Motor neuron (in vitro differentiated cells): ENCODE measurements at places on chromosomes 7 and 10. TPM values are rescaled to one million over a fixed set of nuclear protein-coding genes. Genes with fewer than 3 reads are reported as not detected.
A peak's percentile ranks its signal among the peaks of the same experiment; 100 is the strongest.

DNA sequence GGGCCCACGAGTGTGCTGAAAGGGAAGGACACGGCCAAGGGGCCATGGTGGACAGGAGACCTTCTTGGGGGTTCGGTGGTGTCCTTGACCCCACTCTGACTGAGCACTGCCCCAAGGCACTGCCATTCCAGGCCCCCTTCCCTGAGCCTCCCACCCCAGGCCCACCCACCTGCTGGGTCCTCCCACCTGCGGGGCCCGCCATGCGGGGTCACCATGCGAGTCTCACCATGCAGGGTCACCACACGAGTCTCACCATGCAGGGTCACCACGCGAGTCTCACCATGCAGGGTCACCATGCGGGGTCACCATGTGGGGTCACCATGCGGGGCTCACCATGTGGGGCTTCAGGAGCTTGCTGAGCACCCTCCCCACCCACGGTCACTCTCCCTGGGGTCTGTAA, 76.3 kb downstream of the LHPP start:
- no peak for ATAC-seq

DNA sequence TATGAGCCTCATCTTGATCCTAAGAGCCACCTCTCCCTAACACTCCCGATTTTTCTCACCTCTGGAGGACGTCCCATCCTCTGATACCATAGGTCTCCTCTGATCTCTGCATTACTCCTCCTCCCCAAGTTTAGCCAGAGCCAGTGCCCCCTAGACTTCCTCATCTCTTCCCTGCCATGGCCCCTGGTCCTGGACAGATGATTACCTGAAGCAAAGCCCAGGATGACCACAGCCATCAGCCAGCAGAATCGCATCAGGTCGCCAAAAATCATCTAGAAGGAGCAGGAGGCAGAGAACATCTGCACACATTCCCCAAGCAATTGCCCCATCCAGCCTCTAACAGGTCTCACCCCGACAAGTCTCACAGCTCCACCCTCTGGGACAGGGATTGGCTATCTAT, 11.7 kb downstream of the TRPV6 start:
- ATAC-seq = no peak

Gene LIPA
- total RNA-seq = 25.9 and 26.0 TPM in 2 replicates

Gene POU6F2
- total RNA-seq = 0.15 and 0.27 TPM in 2 replicates

Gene GTF2IRD1
- 16.8 and 23.9 TPM in 2 replicates for total RNA-seq

Gene DUS4L
- total RNA-seq = 10.9 and 13.4 TPM in 2 replicates

Gene TIMM23B
- total RNA-seq = 22.9 and 23.8 TPM in 2 replicates

DNA sequence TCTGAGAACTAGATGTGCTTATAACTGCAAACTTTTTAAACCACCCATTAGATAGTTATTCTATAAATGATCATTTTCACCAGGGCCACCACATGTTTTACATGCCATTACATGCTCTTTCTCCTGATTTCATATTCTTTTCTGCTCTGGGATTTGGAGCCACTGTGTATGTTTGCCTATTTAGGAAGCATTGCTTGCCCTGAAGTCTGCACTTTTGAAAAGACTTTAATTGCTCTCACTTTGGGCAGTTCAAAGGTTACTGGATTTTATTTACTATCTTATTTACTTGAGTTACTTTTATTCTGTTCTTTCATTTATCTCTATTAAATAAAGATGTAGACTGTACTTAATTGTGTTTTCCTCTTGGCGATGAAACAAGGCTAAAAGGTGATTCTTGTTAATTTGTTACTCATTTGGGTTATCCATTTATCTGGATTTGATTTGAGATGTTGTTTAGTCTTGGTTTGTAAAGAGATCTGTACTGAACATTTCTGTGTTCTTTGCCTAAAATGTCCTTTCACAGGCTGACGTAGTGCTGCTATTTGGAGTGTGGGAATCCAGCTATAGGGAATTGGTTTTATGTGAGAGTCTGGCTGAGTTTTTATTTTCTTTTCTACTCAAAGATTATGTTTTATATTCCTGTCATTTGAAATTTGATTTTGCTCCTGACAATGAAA, 88.8 kb downstream of the SUGCT start:
- no peak for ATAC-seq

GRCh38 chr7:120949998-120950538, 509 bp upstream of the ING3 start:
- no peak for ATAC-seq

DNA sequence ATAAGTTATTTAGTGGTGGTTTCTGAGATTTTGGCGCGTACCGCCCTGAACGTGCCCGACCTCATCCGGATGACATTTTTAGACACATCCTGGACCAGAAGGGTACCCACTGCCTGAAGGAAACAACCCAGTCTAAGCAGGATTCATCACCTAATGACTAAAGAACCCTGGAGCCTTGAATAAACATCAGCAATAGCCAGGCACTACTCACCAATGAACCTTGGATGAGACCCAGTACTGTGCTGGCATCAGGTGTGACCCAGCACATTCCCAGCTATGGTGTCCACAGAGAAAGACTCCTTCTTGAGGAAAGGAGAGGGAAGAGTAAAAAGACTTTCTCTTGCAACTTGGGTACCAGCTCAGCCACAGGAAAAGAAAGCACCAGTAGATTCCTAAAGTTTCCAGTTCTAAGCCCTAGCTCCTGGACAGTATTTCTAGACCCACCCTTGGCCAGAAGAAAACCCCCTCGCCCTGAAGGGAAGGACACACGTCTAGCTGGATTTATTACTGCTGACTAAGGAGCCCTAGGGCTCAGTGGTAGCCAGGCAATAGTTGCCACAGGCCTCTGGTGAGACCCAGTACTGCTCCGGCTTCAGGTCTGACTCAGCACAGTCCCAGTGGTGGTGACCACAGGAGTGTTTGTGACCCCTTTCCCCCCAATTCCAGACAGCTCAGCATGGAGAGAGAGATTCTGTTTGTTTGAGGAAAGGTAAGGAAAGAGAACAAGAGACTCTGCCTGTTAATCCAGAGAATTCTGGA, 32.5 kb downstream of the ZNF277 start:
- no peak for ATAC-seq

Gene GRM8
- 0.38 and 0.41 TPM in 2 replicates for total RNA-seq

GRCh38 chr10:45419676-45420025, 45.6 kb downstream of the ALOX5 start:
- no peak for ATAC-seq

Gene PVRIG
- total RNA-seq = 4.1 and 6.4 TPM in 2 replicates

Gene FAM25A
- not detected in 2 replicates for total RNA-seq

- no peak for ATAC-seq
Observed at GRCh38 chr10:20817646-20818045, 79.5 kb downstream of the NEBL start.

DNA sequence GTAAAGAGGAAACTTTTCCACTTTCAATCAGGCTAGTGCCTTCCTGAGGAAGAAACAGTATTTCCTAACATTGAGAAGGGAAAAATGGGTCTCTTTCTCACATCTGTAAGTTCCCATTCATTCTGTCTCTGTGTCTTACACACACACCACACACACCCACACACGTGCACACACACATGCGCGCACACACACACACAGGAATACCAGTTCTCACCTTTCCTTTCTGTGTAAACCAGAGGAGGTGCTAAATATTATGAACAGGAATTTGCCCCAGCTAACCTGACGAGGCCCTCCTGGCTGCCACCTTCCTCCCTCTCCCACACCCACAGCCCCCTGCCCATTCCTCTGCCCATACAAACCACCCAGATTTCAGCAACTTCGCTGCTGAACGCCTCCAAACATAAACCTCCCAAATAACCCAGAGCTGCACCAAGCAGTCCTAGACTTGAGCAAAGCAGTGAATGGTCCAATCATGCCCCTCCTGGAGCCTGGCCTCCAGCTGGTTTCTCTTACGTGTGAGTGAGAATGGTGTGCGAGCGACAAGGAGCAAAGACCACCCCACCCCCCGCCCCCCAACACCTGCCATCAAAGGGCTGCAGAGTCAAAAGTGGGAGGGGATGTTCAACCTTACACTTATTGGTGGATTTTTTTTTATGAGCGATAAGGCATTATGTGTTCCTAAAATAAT, 190.5 kb downstream of the HECW1 start:
- ATAC-seq = no peak

DNA sequence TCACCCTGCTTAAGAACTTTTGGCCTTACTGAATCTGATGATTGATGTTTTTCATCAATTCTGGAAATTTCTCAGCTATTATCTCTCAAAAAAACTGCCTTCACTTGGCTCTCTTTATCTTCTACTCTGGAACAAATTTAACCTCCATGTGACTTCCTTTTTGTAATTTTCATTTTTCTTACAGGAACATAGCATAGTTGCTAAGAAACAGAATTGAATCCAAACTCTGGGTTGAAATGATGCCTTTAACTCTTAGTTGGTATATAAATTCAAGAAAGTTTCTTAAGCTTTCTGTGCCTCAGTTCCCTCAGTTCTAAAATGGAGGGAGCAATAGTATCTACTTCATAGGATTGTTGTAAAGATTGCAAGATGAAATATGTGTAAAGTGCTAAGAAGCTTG, 19.8 kb downstream of the GPR141 start:
- no peak for ATAC-seq

DNA sequence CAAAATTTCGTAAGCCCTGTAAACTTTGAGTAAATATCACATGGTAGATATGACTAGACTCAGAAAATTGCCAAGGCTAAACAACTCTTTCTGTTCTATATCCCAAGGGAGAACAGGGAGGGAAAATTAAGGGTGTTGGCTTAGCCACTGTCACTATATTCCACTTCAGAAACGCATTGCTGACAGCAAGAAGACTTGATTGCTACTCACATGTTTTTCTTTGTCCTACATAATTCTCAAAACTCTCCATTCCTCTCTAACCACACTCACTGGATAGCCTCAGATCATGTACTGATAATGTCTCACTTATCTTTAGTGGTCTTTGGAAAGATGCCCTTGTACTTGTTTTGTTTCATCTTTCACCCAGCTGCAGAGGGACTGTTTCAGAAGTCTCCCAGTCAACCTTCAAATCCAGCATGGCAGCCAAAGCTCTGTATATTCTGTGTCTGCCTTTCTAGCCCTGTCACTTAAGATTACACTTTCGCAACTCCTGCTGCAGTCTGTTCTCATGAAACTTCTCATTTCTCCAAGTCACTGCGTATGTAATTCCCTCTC, 582.4 kb upstream of the FZD8 start:
- no peak for ATAC-seq

DNA sequence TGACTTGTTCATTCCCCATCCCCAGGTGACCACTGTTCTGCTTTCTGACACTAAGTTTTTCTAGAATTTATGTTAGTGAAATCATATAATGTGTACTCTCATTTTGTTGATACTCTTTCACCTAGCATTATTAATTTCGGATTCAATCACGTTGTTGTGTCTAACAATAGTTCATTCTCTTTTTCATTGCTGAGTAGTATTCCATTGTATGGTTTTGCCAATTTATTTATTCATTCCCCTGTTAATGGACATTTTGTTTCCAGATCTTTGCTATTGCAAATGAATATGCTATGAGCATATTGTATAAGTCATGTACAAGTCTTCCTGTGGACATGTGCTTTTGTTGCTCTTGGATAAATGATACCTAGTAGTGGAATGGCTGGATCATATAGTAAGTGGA, 146.4 kb downstream of the FAM204A start:
- ATAC-seq = no peak

DNA sequence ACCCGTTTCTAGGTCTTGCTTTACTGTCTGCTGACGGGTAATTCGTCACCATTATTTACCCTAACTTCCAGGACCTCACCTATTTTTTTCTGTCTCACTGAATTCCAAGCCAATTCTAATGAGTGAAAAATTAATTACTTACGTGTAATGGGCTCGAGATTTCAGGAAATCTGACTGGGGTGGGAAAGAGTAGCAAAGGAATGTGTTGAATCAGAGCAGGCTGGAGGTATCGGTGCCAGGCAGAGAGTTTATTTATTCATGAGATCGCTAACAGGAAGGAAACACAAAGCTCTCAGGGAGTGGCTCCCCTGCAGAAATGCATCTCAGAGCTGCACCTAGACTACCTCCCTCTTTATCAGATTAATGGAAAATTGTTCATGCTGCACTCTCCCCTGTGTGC, 4.0 kb upstream of the DIP2C start:
- peak; percentile 3 for ATAC-seq

DNA sequence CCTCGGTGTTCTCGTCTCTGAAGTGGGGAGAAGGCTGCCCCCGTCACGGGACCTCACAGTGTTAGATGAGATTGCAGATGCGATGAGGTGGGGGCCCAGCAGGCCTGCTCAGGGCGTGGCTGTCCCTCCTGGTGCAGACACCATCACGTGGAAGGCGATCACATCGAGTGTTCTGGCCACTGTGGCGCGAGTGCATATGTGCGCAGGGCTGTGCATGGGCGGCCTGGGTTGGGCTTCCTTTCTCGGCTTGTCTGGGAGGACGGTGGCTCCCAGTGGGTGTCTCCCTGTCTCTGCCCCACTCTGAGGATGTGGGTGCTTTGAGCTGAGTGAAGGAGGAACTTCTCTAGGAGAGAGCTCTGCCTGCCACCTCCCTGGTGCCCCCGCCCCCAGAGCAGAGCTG, 83.1 kb downstream of the LHPP start:
- ATAC-seq = no peak

GRCh38 chr7:151726652-151727578, 150.0 kb downstream of the PRKAG2 start:
- ATAC-seq = no peak

DNA sequence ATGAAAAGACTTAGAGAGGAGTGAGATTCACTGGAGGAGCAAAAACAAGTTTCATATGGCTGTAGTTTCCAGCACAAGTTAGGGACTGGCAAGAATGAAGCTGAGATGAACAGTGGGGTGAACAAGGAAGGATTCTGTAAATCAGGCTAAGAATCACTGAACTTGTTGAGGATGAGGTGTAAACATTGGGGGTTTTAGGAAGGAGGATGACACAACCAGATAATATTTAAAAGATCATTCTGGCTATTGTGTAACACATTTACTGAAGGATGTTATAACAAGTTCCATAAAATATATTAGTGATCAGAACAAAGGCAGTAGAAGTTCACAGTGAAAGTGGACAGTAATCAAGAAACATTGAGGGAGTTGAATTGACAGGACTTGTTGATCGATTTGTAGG, 68.9 kb downstream of the CD36 start:
- no peak for ATAC-seq

Gene GNG11
- 17.4 and 19.9 TPM in 2 replicates for total RNA-seq

DNA sequence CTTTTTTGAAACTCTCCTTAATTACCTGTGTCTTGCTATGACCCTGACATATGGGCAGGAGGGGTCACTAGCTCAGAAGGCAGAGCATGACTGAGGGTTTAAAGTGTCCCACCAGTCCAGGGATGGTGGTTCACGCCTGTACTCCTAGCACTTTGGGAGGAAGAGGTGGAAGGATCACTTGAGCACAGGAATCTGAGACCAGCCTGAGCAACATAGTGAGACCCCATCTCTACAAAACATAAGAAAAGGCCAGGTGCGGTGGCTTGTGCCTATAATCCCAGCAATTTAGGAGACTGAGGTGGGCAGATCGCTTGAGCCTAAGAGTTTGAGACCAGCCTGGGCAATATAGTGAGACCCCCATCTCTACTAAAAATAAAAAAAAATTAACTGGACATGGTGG, 133.8 kb downstream of the TMEM178B start:
- no peak for ATAC-seq

GRCh38 chr7:154914996-154915380, 87.9 kb downstream of the PAXIP1 start:
- no peak for ATAC-seq

- peak; percentile 17 for ATAC-seq
Observed at GRCh38 chr10:89001729-89002072, 11.1 kb downstream of the FAS start.

GRCh38 chr10:87799860-87800259, 18.2 kb downstream of the ATAD1 start:
- ATAC-seq = no peak

- no peak for ATAC-seq
Observed at GRCh38 chr7:136353287-136353686, 376.1 kb upstream of the MTPN start.

Gene SORBS1
- total RNA-seq = 27.5 and 37.3 TPM in 2 replicates

Gene BTBD16
- total RNA-seq = 0.22 TPM in 1 of 2 replicates, not detected in the other

Gene PON1
- 0.23 and 0.62 TPM in 2 replicates for total RNA-seq
